ENCODE measurements at places on chromosomes 4 and X.

- DNase-seq, result no peak
Measured at GRCh38 chr4:114271031-114271430, 291.6 kb upstream of the ARSJ start.

DNA sequence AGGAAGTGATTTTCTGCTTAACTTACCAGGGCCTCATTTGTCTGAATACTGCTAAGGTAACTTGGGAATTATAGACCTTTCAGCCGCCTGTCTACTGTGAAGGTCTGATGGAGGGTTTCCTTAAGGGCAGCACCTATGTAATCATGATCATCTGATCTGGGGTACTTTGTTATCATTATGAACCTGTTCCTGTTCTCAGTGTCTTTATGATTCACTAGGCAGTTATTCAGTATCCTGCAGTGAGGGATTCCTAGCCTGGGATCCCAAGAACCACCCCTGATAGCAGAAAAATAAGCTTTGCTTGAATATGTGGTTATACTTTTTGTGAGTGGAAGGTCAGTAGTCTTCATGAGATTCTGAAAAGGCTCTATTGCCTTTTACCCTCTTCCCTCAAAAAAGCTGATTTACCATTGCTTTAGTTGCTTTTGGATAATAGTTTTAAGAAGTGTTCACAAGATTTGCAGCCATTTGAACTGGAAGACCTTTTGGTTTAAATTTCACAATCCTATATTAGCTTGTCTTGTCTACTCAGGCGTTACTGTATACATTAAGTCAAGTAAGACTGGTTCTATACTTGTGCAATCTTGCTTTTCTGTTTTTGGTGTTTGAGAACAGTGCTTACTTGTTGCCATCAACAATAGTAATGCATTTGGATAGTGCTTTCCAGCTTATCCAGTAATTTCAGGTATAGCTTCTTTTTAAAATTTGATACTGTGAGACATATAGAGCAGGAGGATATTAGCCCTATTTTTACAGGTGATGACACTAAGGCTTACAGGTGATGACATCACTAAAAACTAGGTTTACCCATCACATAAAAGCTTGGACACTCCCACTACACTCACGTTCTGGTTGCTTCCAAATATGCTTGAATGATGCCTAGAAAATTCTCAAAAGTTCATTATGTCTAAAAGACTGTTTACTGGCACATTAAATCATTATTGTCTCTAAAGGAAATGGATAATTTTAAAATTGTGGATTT is 60.0 kb downstream of the FHIP1A start:
- DNase-seq, result no peak

DNA sequence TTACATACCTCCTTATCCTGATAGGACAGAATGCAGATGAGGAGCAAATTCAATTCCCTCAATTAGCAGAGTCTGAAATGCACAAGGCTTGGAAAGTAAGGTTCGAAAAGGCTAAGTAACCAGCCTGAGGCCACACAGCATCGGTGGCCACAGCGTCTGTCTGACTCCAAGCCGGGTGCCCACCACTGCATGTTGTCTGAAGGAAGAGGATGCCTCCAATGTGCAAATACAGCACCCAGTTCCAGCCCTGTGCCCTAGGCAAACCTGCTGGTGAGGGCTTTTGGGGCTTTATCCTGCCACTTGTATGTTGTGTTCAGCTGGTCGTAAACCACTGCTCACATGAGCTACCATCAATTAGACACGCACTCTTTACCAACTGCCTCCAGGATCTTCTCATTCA is 48.6 kb upstream of the PPP2R2C start:
- DNase-seq, result no peak

- DNase-seq, result no peak
Measured at GRCh38 chr4:56149591-56149990, 200.8 kb downstream of the CEP135 start.

- no peak for DNase-seq
Measured at GRCh38 chrX:10739426-10739825, 119.0 kb upstream of the MID1 start.

- peak; percentile 35 for DNase-seq
Measured at GRCh38 chr4:173990126-173990868, 293.2 kb downstream of the FBXO8 start.

DNA sequence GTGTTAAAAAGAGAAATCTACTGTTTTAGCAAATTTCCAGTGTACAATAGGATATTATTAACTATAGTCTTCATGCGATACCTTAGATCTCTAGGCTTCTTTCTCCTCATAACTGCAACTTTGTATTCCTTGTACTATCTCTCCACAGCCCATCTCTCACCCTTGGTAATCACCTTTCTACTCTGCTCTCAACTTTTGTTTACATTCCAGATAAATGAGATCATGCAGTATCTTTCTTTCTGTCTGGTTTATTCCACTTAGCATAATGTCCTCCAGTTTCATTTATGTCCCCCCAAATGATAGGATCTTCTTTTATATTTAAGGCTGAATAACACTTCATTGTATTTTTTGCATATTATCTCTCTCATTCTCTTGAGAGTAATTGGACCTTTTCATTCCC is 165.5 kb downstream of the HS3ST1 start:
- DNase-seq, result peak; percentile 1

- no peak for DNase-seq
Measured at GRCh38 chrX:104400387-104400786, 145.7 kb upstream of the ESX1 start.

DNA sequence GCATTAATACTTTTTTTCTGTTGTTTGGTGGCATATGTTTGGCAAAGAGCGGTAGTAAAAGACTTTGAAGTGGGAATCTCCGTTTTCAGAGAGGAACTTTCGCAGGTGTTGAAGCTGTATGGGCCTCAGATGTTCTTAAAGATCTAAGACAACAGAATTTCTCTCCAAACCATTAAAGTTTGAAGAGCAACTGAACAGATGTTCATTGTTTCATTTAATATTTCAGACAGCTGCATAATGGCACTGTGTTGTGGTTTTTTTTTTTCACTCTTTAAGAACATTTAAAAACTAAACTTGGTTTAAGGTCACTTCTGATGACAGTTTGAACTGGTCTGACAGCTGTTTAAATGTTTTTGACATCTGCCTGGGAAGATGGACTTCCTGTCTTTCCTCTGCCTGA is 882.7 kb upstream of the PCDH10 start:
- no peak for DNase-seq

DNA sequence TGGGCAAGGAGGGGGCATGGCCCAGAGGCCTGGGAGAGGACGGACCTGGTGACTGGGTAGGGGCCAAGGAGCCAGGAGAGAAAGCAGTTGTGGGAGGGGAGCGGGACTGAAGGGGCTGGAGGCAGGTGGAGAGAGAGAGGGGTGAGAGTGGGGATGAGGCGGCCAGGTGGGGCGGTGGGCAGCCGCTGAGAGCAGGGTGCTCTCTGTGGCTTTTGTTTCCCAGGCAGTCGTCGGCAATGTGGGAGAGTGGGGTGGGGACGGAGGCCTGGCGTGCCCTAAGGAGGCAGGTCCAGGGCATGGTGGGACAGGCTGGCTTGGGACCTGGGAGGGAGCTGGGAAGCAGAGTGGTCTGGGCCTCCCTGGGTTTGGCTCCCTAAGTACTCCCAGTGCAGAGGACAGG is 3.2 kb upstream of the ATP2B3 start:
- no peak for DNase-seq

GRCh38 chr4:119050527-119051090 is 85.0 kb upstream of the MYOZ2 start:
- no peak for DNase-seq

DNA sequence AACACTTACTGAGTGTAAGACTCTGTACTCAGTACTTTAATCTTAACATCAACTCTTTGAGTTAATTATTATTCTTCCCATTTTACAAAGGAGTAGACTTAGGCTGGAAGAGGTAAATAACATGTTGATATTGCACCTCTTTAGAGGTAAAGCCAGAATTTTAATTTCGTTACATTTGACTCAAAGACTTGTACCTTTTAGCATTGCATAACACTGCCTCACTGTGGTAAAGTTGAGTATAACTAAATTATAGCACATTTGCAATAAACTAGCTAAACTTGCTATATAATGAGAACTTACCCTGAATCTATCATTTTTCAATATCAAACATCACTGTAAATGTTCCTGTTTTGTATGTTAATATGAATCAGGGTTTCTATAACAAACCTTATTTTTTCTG is 218.5 kb downstream of the PRR32 start:
- DNase-seq, result no peak

- no peak for DNase-seq
Measured at GRCh38 chr4:15339737-15340136, 88.1 kb upstream of the C1QTNF7 start.

- no peak for DNase-seq
Measured at GRCh38 chrX:476724-477075, 90.0 kb upstream of the PPP2R3B start.

- no peak for DNase-seq
Measured at GRCh38 chrX:47687263-47687662, 28.3 kb upstream of the UXT start.

- no peak for DNase-seq
Measured at GRCh38 chrX:88072339-88073030, 554.9 kb downstream of the KLHL4 start.

DNA sequence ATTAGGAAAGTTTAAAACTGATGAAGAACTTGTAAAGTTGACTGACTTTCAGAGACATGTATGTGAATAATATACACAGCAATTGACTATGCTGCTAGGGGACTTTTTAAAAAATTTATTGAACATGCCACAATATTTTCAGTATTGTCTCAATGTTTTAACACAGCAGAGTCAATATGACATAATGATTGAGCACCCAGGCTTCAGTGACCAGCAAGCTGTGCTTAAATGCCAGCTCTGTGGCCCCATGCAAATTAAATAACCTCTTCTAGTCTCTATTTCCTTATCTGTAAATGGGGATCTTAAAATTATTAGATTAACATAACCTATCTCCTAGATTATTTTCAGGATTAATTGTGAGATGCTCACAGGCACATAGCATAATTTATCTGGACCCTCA is 56.8 kb upstream of the TXK start:
- DNase-seq, result no peak

- DNase-seq, result no peak
Measured at GRCh38 chr4:80133240-80133783, 60.3 kb upstream of the ANTXR2 start.

- DNase-seq, result no peak
Measured at GRCh38 chrX:134688031-134688823, 30.0 kb upstream of the PLAC1 start.

DNA sequence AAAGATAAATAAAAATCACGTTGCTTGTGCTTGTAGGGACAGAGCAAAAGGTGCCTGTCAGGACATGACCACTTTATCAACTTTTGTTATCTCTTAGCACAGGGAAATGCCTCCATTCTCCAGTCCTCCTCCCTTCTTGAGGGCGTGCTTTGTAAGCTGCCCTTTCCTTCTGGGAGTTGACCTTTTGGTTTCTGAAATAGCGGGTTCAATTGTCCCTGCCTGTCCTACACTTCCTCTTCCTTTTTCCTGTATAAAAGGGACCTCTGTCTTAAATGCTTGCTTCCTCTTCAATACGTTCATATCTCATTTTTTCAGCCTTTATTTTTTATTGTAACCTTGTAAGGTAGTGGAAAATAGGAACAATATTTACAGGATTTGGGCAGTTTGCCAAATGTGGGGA is 153.5 kb downstream of the SH3BGRL start:
- DNase-seq, result no peak

DNA sequence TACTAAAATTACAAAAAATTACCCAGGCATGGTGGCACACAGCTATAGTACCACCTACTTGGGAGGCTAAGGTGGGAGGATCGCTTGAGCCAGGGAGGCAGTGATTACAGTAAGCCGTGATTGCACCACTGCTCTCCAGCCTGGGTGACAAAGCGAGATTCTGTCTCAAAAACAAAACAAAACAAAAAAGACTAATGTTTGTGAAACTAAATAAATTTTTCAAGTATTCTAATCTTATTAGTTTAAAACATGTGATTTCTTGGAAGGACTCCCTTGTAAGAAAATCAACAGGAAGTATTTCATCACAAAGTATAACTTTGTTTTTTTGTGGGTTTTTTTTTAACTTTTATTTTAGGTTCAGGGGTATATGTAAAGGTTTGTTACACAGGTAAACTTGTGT is 89.6 kb downstream of the EGF start:
- DNase-seq, result no peak

- no peak for DNase-seq
Measured at GRCh38 chr4:8672486-8672885, 79.9 kb downstream of the CPZ start.

DNA sequence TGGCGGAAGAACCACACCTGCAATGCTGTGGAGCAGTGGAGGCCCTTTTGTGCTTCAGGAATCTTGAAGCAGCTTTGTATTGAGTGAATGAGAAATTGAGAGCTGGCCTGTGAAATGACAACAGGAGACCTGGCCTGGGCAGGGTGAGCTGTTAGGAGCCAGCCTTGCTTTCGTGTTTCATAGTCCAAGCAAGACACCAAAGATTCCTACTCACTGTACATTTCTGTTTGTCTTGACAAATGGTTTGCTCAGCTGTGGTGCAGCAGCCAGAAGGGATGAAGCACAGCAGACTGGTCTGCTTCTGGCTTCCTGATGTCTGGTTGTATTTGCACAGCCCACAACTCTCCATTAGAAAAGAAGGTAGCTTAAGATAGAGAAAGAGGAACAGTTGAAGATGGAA is 96.5 kb downstream of the GATB start:
- DNase-seq, result no peak

DNA sequence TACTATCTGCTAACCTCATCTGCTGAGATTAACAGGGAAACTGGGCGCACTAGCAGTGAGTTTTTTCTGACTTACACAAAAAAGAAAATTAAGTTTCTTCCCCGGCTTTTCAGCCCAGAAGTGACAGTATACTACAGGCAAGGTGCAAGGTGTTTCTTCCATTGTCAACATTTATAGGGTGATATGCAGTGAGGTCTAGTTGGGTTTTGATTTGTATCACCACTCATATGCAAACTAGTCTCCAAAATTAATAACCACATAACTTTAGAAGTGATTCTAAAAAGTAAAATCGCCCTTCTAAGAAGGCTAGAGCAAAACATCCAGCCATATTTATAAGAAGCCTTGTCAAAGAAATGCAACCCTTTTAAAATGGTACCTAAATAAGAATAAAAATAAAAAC is 640.1 kb downstream of the ARAP2 start:
- DNase-seq, result no peak

Data from iPS DF 6.9 (cell line).